ENCODE measurements at places on chromosomes 11 and 22. TPM values are rescaled to one million over a fixed set of nuclear protein-coding genes. Genes with fewer than 3 reads are reported as not detected.

SHANK2 gene
- 30.5 TPM for polyA plus RNA-seq

NAGA gene
- 28.3 TPM for polyA plus RNA-seq

KCTD14 gene
- 13.0 TPM for polyA plus RNA-seq

- no peak for DNase-seq
Measured at GRCh38 chr11:93823210-93823609, 27.2 kb downstream of the VSTM5 start.

- no peak for DNase-seq
Measured at GRCh38 chr11:71447791-71448256, 369 bp downstream of the DHCR7 start.

DNA sequence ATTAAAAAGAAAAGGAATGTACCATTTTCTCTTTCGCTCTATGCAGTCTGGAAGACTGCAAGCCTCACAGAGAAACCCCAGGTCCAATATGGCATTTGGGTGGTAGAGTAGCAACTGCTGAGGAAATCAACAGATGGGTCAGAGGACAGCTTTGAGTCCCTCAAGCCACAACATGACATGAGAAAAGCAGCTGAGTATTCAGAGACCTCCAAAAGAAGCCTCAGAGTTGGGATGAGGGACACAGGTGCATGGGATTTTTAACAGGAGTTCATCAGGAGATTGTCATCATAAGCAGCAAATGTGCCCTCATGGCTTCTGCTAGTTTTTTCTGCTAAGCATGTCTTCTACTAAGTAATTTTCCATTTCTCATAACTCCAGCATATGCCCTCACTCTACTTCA lies 111.6 kb downstream of the BLID start:
- DNase-seq: no peak

- DNase-seq: no peak
Measured at GRCh38 chr11:132123854-132124835, 753.7 kb downstream of the NTM start.

PLAAT2 gene
- 0.68 TPM for polyA plus RNA-seq

DNA sequence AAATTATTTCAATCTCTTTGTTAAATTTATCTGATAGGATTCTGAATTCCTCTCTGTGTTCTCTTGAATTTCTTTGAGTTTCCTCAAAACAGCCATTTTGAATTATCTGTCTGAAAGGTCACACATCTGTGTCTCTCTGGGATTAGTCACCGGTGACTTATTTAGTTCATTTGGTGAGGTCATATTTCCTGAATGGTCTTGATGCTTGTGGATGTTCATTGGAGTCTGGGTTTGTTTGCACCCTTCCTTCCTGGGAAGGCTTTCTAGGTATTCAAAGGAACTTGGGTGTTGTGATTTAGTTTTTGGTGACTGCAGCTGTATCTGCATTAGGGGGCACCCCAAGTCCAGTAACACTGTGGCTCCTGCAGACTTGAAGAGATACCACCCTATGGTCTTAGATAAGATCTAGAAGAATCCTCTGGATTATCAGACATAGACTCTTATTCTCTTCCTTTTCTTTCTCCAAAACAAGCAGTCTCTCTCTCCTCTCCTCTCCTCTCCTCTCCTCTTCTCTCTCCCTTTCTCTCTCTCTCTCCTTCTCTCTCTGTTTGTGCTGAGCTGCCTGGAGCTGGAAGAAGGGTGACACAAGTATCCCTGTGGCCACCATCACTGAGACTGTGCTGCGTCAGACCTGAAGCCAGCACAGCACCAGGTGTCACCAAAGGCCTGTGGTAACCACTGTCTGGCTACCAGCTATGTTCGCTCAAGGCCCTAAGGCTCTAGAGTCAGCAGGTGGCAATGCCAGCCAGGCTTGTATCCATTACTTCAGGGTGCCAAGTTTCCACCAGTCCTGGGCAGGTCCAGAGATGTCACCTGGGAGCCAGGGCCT lies 3.3 kb upstream of the HEPN1 start:
- no peak for DNase-seq

DNA sequence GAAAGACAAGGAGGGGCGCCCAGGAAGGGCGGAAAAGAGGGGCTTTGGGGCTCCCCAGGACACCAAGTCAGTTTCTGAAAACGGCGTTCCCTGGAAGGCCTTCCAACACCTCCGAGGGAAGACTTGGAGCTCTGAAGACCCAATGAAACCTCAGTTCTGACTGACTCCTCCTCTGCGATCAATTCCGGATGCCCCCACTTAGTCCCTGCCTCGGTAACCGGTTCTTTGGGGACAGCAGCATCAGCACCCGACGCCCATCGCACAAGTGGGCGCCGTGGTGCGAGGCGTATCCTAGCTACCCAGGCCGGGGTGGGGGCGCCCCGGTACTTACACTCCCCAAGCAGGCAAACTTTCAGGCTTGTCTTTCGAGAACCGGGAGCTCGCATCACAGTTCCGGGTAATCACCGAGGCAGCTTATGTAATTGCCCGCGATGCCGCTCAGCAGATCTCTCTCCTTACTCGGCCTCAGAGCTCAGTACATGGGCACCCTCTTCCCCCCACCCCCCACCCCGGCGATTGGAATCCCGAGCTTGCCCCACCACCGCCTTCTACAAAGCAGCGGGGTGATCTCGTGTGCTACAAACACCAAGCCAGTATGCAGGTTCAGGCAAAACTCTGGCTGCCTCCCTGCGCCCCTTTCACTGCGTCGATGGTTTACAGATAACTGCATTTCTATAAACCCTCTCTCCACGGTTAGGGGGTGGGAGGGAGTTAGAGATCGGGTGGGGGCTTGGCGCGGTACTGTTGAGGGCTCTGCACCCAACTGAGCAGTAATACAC lies 2.0 kb downstream of the TENM4 start:
- peak; percentile 7 for DNase-seq

DNA sequence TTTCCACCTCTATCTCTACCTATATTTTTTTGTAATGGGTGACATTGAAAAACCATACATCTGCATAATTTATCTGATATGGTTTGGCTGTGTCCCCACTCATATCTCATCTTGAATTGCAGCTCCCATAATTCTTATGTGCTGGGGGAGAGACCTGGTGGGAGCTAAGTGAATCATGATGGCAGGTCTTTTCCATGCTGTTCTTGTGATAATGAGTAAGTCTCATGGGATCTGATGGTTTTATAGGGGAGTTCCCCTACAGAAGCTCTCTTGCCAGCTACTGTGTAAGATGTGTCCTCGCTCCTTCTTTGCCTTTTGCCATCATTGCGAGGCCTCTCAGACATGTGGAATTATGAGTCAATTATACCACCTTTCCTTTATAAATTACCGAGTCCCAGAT lies 551.0 kb upstream of the ANO5 start:
- DNase-seq: no peak

LRRC32 gene
- polyA plus RNA-seq: 59.5 TPM

CCDC89 gene
- polyA plus RNA-seq: 3.2 TPM

DNA sequence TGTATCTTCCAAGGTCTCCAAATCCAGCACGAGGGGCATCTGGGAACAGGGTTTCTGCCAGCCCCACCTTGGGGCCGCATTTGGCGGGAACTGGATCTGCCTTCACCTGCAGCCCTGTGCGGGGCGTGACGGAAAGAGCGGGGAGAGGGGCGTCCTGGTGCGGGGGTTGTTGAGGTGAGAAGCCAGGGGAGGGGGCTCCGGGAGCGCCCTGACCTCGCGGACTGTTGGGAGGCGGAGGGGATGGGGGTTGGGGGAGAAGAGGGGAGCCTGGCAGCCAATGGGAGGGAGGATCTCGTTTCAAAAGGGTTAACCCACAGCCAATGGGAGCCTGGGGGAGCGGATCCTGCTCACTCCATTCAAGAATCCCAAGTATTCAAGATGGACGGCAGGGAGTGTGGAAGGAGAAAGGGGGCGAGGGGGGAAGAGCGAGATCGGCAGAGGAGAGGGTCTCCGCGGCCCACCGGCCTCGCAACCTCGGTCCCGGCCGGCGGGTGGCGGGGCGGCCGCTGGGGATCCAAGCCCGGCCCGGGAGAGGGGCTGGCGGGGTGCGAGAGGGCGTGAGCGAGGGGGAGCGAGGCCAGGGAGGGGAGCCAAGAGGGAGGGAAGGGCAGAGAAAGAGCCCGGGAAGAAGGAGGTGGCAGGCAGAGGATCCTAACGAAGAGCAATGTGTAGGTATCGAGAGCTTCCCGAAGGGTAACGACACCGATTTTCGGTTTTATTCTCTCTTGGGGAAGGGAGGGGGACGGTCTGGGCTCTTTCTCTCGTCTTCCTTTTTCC lies 11.5 kb downstream of the YPEL4 start:
- DNase-seq: peak; percentile 85

DNA sequence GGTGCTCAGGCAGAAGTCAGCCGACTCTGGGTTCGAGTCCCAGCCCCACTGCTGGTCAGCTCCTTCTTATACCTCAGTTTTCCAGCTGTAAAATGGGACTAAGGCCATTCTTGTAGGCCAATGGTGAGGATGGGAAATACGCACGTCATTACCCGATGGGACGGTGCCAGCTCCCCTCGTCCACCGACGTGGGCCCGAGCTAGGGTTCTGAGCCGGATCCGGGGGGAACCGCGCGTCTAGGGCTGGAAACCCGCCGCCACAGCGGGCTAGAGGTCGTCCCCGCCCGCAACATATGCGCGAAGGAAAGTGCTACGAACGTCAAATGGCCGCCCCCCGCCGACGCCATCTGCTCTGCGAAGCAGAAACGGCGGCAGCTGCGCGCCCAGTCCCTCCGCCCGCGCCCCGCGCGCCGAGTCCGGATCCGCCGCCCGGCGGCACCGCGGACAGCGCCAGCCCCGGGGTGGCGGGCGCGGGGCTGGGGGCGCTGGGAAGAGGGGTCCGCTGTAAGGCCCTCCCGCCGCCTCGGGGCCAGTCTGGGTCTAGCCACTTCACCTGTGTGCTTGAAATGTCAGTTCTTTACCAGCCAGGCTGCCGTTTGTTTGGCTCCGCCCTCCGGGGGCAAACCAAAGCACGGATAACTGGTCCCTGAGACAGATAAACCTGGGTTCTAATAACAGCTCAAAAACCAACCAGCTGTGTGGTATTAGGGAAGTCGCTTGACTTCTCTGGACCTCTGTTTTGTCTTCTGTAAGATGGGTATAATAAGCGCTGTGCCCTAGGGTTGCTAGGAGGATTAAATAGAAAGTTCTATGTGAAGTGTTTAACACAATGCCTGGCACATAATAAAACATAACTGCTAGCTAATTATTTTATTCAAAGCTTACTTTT lies 103.5 kb upstream of the RCN1 start:
- DNase-seq: no peak

CDC42BPG gene
- polyA plus RNA-seq: 5.8 TPM

DNA sequence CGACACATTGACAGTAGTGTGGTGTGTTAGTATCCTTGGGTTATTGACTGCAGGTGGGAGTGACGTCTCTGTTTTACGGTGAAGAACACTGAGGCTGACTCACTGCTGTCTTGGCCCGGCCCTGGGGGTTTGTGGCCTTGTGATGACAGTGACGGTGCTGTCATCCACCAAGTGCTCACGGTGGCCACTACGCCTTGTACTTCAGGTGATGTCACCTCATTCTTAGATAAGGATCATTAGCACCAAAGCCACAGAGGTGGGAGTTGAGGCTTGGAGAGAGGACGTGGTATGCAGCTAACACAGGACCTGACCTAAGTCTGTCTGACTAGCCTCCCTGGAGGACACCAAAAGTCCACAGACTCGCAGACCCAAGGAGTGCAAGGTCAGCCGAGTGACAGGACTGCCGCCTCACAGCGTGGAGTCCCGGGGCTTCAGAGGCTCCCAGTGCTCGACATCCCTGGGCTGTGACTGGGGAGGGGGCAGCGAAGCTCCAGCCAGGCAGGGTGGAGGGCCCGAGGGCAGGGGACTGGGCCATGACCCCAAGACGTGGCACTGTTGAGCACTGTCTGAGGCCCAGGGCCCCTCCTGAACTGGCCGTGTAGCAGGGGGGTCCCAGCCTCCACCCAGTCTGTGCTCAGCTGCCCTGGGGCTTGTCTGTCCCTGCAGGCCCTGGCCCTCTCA lies 56.5 kb downstream of the NAT10 start:
- no peak for DNase-seq

GRCh38 chr11:35272391-35272902 lies 133.5 kb downstream of the CD44 start:
- no peak for DNase-seq
